Tracheal epithelial cell (primary cell): ENCODE measurements at places on chromosomes 3 and 15. TPM values are rescaled to one million over a fixed set of nuclear protein-coding genes. Genes with fewer than 3 reads are reported as not detected.

Gene FSIP1
- 9.4 and 14.5 TPM in 2 replicates for total RNA-seq

Gene MYD88
- 22.0 and 34.2 TPM in 2 replicates for total RNA-seq

Gene ULK4
- total RNA-seq: 4.1 and 6.4 TPM in 2 replicates

Gene PCBP4
- total RNA-seq: 30.1 and 39.8 TPM in 2 replicates

Gene ARHGAP31
- 0.43 and 4.1 TPM in 2 replicates for total RNA-seq

Gene SLC24A5
- total RNA-seq: not detected in 2 replicates

Gene LRTM1
- not detected in 2 replicates for total RNA-seq

Gene CLDN18
- total RNA-seq: not detected in 2 replicates

Gene C3orf80
- under 0.01 TPM in 1 of 2 replicates, not detected in the other for total RNA-seq

Gene GPR27
- total RNA-seq: 1.5 and 1.9 TPM in 2 replicates

Gene HIGD1A
- 212 and 219 TPM in 2 replicates for total RNA-seq

Gene SPESP1
- 5.3 and 16.0 TPM in 2 replicates for total RNA-seq

Gene PATL2
- 0.24 and 0.85 TPM in 2 replicates for total RNA-seq

Gene RYR3
- total RNA-seq: under 0.01 and 0.21 TPM in 2 replicates

Gene RGMA
- 1.9 and 2.2 TPM in 2 replicates for total RNA-seq

Gene C15orf62
- total RNA-seq: 0.85 and 1.2 TPM in 2 replicates

Gene RETNLB
- not detected in 2 replicates for total RNA-seq

Gene MUSTN1
- total RNA-seq: not detected in 2 replicates

Gene P4HTM
- 15.4 and 20.7 TPM in 2 replicates for total RNA-seq

Gene IQCF5
- total RNA-seq: not detected in 2 replicates

Gene TPRG1
- 0.24 and 1.9 TPM in 2 replicates for total RNA-seq

Gene BMF
- total RNA-seq: 0.85 and 2.4 TPM in 2 replicates

Gene MORC1
- not detected in 2 replicates for total RNA-seq

Gene TMEM40
- 18.8 and 21.4 TPM in 2 replicates for total RNA-seq

Gene CYP1A2
- total RNA-seq: not detected in 2 replicates

Gene SEMA3F
- total RNA-seq: 65.3 and 87.8 TPM in 2 replicates

Gene CPNE9
- not detected in 2 replicates for total RNA-seq

Gene HESX1
- not detected in 2 replicates for total RNA-seq

Gene RARRES1
- total RNA-seq: 0.85 and 1.2 TPM in 2 replicates

Gene CHST13
- total RNA-seq: 0.24 TPM in 1 of 2 replicates, not detected in the other

Gene NSUN3
- total RNA-seq: 5.8 and 9.2 TPM in 2 replicates

Gene ACSBG1
- not detected in 2 replicates for total RNA-seq
